ENCODE measurements at places on chromosomes 2 and 18. TPM values are rescaled to one million over a fixed set of nuclear protein-coding genes. Genes with fewer than 3 reads are reported as not detected.

DNA sequence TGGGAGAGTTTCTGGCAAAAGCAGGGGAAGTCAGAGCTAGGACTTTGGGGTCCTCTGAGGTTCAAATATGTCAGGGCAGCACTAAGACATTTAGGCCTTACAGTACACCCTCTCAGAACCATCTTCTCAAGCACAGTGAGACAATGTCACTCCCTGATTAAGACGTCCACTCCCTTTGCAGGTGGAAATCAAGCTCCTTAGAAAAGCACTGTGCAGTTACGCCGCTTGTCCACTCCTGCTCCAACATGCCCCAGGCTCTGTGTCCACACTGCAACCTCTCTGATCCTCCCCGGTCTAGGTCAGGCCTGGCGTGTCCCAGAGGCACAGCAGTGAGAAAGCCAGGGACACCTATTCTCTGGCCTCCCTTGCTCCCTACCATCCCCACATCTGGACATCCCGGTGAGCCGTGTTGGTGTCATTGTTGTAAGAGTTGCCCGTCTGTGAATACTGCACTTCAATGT is 528.6 kb upstream of the ID2 start:
- DNase-seq = no peak

GRCh38 chr18:2293109-2293839 is 278.0 kb downstream of the METTL4 start:
- peak; percentile 46 for DNase-seq

DNA sequence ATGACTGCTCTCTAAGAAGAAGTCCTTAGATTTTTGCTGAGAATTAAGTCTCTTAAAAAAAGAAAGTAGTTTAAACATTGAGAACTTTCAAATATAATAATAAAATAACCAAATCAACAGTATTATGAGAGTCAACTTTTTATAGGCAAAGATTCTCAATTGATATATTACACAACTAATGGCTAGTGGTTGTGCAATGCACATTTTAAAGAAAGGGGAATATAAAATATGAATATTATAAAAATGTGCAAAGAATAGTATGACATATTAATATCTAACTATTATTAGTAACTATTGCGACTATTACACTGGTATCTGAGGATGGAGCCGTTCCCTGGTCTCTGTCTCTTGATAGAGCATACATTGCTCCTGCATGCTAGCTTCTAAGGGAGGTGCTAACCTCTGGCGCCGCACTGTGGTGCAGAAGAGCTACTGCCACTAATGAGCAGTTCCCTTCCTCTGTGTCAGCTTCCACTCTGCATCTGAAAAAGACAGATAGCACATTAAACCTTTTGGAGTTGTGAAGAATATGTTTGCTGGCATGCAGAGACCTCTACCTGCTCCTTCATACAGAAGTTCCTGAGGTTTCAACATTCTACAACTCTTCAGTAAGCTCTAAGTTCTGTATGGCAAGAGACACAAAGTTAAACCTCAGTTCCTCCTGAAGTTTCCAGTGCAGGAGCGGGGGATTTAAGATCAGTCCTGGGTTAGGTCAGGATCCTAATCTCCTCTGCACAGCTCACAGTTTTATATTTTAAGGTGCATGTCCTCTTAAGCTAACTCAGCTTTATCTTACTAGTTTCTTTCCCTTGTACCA is 3.5 kb upstream of the SLC9A2 start:
- peak; percentile 59 for DNase-seq

The SP9 gene
- not detected for total RNA-seq

GRCh38 chr2:157936406-157936805 is 60.3 kb upstream of the ACVR1 start:
- DNase-seq = no peak

The SLC4A5 gene
- total RNA-seq = 0.10 TPM

DNA sequence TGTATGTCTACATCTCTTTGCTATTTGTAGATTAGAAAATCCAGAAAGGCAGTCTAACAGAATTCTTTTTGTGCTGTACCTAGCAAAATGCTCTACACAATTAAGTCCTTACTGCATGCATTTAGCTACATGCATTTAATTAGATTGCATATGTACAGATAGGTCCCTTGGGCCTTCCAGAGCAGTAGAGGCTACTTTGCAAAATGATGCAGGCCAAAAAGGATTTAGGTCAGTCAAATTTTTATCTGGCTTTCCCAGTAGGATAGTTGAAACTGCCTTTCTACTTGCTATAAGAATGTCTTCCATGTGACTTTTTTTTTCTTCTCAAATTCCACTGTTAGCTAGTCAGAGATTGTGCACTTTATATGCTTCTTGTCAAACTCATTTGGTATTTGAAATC is 19.3 kb downstream of the GALNT13 start:
- no peak for DNase-seq

All from RPMI7951 (cell line).